CD4-positive, alpha-beta T cell treated with Interleukin-10 for 1 hour (primary cell): ENCODE measurements at places on chromosomes 1 and 21.
A peak's percentile ranks its signal among the peaks of the same experiment; 100 is the strongest.

DNA sequence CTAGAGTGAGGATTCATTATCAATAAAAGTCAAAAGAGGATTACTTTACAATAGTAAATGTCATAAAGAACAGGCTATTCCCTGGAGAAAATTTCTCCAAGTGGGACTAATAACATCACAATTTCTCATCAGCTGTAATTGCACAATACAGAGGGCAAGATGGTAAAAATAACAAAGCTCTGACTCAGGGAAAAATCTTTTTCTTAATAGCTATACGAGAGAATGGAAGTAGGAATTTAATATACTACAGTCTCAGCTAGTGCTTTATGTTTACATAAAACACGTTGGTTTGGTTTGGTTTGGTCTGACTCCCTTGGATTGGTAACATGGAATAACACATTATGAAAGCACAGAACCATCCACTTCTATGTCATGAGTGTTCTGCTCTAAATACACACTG is 397.6 kb downstream of the LRRIQ3 start:
- no peak for DNase-seq

GRCh38 chr1:45381243-45381642 is 41.0 kb upstream of the MUTYH start:
- no peak for DNase-seq

DNA sequence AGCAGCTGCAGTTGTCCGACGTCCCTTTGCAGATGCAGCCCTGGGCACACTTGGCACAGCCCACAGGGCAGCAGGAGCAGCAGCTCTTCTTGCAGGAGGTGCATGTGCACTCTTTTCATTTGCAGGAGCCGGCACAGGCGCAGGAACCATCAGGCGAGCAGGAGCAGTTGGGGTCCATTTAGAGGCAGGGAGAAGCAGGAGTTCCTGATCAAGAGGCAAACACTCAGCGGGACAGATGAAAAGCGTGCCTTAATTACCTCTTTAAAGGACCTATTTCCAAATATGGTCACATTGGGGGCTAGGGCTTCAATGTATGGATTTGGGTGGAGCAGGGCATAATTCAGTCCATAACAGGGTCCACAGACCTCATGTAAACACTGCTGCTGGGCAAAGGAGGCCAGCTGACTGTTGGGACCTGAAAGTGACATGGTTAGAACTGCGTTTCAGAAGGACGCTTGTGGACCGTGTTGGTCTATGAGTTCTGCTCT is 4.3 kb upstream of the CPLANE2 start:
- DNase-seq = no peak

GRCh38 chr1:18943162-18943561 is 13.3 kb downstream of the IFFO2 start:
- DNase-seq = no peak

DNA sequence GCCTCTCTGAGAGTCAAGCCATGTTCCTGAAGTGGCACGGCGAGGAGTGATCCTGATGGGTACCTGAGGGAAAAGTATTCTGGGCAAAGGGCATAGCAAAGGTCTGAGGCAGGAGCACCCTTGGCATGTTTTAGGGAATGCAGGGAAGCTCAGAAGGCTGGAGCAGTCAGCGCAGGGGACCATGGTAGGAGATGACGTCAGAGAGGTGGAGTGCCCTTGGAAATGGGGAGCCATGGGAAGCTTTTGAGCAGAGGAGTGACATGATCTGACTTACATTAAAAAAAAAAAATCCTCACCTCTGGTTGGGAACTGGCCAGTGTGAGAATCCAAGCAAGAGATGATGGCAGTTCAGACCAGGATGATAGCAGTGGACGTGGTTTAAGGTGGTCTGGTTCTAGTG is 37.2 kb downstream of the PDPN start:
- DNase-seq = no peak

DNA sequence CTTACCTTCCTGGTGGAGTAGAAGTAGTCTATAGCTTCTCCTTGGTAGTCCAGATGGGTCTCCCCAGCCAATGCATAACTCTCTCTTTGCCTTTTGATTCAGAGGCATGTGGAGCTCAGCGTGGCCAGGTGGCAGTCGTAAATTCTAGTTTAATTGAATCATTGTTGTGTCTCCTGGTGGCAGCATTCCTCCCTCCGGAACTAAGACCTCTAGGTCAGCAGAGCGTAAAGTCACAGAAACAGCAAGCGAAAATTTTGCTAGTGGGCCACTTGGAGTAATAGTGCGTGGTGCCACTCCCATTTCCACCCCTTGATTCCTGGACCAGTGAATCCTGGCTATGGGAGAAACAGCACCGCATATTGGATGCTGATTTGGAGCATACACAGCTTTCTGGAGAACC is 3.9 kb upstream of the TMPRSS2 start:
- no peak for DNase-seq

DNA sequence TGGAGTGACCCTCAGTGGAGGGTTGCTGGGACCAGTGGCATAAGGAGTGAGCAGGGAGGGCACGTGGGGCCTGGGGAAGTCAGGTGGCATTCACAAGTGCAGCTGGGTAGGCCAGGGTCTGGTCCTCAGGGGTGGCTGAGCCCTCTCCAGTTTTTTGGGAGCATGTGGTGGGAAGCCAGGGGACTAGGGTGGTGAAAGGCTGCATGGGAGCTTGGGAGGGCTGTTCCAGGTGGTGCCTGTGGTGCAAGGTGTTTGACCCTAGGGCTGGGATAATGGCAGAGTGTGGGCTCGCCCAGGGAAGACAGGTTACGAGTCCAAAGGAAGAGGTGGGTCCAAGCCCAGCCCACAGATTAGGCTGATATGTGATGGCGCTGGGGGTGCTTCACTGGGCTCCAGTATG is 30.5 kb downstream of the MAN1C1 start:
- no peak for DNase-seq

DNA sequence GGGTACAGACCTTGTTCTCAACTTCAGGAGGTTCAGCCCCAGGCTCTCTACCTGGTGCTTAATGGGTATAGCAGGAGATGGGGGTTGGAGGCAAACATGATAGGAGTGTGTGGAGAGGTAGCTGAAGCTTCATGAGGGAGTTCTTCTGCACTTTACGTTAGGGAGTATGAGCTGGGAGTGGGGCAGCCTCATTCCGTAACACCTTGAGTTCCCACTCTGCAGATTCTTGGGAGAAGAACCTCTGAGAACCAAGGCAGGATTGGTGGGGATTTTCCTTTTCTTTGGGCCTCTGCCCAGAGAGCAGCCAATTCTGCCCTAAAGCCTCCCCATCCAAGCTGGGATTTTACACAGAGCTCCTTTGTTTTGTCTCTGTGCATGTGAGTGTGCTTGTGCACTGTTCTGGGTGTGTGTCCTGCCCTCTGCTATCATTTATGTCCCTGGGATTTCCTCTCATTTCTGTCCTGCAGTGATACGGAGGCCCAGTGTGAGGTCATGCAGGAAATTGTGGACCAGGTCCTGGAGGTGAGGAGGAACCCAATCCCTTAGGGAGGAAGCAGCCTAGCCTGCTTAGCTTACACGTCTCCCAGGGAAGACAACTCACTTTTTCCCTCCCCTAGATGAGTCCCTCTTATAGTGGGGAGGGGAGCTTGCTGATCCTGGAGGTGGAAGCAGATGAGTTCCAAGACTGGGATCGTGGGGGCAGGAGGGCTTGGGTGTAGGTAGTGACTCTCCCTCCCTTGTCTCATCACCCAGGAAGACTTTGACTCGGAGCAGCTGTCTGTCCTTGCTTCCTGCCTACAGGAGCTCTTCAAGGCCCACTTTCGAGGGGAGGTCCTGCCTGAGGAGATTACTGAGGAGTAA is 11.6 kb upstream of the SLC27A3 start:
- DNase-seq = no peak

DNA sequence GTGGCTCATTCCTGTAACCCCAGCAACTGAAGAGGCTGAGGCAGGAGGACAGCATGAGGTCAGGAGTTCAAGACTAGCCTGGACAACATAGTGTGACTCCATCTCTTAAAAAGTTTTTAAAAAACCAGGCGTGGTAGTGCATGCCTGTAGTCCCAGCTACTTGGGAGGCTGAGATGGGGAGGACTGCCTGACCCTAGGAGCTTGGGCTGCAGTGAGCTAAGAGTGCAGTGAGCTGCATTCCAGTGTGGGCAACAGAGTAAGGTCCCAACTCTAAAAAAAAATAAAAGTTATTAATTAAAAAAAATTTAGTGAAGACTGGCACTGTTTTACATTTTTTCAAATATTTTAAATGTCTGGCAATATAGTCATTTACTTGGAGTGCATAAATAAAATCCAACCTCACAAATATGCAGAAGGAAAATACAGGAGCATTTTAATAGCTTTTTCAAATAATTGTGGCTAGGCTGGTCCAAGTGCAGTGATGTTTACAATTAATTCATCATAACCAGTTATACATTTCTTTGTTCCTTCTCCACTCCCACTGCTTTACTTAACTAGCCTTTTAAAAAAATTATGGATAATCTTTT is 10.8 kb downstream of the ZBTB8OS start:
- DNase-seq = no peak

GRCh38 chr1:115088115-115088778 is 1.1 kb downstream of the TSPAN2 start:
- DNase-seq = no peak

DNA sequence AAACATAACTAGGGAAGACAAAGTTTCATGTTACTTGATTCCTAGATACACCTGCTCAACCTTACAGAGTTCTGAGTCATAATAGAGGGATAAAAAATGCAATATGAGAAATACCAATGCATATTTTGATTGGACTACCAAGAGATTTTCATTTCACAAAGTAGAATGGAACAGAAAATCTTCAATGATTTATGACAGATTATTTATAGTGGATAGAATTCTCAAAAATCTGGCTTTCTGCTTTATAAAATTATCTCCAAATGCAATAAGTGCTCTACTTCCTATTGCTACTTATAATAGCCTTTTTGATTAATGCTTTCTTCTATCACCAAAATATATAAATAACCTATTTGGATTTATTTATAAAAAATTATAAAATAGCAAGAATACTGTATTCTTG is 18.9 kb upstream of the ATP6V1G3 start:
- no peak for DNase-seq

DNA sequence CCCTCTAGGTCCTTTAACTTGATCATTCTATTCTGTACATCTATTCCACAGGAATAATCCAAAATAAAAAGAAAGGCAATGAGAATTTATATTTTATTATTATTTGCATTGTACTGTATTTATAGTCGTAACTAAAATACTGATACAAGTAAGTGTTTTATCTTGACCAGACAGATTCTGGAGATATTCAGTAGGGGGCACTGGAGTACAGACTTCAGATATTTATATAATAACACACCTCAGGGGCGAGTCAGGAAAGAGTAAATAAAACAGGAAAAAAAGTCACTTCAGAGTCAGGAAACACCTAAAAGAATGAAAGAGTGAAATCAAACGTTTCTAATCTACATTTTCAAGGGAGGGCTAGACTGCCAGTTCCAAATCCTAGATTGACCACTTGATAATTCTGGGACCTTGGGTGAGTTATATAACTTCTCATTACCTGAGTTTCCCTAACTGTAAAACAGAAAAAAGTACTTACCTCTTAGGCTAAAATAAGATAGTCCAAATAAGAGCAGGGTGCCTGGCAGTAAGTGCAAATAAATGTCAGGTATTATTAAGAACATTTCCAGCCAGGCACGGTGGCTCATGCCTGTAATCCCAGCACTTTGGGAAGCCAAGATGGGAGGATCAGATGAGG is 31.1 kb upstream of the MTF1 start:
- DNase-seq = peak; percentile 58

DNA sequence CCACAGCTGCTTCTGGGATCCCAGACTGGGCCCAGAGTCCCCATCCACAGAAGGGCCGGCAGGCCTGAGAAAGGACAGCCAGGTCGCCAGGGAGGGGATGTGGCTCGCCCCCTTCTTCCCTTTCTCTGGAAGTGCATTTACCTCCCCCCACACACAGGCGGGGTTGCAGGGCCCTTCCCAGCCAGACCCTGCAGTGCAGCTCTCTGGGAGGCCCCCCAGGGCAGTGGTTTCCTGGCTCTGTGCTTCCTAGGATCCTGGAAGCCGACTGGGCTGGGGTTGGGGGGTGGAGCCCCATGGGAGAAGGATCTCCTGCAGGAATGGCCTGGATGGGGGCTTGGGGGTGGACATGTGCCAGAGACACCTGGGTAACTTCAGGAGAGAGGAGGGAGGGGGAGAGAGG is 4.2 kb upstream of the COL6A1 start:
- DNase-seq = no peak

GRCh38 chr1:43537423-43538142 is 6.9 kb downstream of the PTPRF start:
- DNase-seq = no peak

DNA sequence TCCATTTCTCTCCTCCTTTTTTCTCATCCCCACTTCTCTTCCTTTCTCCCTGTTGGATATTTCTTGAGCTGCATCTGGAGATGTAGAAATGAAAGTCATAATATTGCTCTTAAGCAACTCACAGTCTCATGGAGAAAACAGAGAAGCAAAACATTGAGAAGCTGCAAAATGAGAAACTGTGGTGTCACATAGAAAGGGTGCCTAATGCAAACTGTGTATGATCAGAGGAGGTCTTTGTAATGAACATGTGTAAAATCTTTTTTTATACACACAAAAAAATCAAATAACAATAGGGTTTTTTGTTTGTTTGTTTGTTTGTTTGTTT is 11.8 kb upstream of the SLAMF7 start:
- no peak for DNase-seq

DNA sequence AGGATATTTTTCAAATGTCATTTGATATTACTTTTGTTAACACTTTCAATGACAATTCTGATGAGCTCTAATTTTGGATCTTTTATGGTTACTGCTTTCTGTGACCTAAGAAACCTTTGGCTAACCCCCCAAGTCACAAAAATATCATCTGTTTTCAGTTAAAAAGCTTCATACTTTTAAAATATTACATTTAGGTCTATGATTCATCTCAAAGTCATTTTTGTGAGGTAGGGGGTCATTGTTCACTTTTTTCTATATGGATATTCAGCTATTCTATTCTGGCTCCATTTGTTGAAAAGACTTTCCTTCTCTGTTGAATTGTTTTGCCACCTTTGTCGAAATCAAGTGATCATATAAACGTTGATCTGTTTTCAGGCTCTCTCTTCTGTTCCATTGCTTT is 44.8 kb downstream of the UCHL5 start:
- DNase-seq = no peak

- DNase-seq = no peak
These were observed 10.9 kb upstream of the CCT8 start for GRCh38 chr21:29084372-29084771.

GRCh38 chr1:115929881-115930280 is 46.4 kb upstream of the SLC22A15 start:
- no peak for DNase-seq

DNA sequence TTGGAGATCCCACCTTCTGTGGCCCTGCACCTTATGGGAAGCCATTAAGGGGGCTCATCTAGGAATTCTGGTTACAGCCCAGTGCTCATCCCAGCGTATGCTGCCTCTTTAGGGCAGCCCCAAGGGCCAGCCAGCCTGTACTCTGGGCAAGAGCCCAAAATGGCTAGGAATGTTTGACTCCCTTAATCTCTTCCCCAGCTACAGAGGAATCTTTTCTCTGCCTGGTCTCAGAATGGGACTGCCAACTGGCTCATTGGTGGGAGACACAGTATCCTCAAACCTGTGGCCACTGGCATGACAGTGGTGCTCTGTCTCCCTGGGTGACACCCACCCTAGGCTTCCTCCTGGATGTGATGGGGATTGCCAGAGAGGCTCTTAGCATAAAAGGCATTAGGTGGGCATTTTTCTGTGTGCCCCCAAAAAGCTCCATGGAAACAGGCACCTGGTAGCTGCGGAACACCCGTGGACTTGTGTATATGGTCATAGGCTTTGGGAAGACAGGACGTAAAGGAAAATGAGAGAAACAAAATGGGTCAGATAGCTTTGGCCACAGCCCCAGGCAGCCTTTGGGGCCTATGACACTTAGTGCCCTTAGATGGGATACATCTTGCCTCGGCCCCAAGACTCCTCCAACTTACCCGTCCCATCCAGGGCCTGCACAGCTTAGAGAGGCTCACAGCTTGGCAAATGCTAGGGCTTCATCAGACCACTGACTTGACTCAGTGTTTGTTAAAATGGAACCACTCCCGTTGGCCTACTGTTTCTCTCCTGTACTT is 6.9 kb downstream of the TMEM81 start:
- DNase-seq = no peak
